ENCODE measurements at places on chromosomes 2 and 18. TPM values are rescaled to one million over a fixed set of nuclear protein-coding genes. Genes with fewer than 3 reads are reported as not detected.
A peak's percentile ranks its signal among the peaks of the same experiment; 100 is the strongest.

DNA sequence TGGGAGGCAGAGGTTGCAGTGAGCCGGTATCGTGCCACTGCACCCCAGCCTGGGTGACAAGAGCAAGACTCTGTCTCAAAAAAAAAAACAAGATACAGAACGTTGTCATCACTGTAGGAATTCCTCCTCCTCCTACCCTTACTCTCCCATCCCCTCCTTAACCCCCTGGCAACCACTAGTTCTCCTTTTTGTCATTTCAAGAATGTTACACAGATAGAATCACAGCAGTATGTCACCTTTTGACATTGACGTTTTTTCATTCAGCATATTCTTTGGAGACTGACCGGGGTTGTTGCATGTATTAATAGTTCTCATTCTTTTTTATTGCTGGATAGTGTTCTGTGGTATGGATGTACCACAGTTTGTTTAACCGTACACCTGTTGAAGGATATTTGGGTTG, 32.4 kb downstream of the TTLL4 start:
- peak; percentile 92 for ATAC-seq

DNA sequence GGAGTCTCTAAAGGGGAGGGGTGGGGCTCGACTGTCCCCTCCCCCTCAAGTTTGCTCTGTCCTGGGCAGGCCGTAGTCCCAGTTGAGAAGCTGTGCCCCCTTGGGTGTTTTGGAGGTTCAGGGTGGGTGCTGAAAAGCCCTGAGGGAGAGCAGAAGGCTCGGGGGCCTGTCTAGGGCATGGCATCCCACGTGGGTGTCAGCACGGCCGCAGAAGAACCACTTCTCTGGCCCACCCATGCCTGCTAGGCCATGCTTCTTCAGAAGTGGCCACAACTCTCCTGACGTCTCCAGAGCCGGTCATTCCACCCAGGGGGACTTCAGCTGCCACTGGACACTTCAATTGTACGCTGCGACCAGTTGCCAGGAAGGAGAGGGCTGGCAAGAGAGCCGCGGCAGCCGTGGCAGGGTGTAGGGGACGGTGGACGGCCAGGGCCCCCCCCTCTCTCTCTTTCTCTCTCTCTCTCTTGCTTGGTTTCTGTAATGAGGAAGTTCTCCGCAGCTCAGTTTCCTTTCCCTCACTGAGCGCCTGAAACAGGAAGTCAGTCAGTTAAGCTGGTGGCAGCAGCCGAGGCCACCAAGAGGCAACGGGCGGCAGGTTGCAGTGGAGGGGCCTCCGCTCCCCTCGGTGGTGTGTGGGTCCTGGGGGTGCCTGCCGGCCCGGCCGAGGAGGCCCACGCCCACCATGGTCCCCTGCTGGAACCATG, at the start of gene INPP5D:
Gene INPP5D, plus strand, starts transcription at position 546 of the 704 bp plus-strand sequence. Its CDS starts 137 bp downstream, at position 683.
- peak; percentile 66 for ATAC-seq

DNA sequence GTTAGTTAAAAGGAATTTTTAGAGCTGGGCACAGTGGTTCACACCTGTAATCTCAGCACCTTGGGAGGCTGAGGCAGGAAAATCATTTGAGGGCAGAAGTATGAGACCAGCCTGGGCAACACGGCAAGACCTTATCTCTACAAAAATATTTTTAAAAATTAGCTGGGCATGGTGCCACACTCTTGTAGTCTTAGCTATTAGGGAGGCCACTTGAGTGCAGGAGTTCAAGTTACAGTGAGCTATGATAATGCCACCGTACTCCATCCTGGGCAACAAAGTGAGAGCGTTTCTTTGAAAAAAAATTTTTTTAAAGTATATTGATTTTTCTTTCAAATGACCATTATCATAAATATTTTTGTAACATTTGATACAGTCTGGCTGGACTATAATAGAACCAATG, 93.6 kb upstream of the FAM117B start:
- ATAC-seq, result no peak

GRCh38 chr18:715626-716025, 3.2 kb upstream of the ENOSF1 start:
- peak; percentile 51 for ATAC-seq

- ATAC-seq, result no peak
Observed at GRCh38 chr2:181483211-181483610, 26.0 kb downstream of the ITGA4 start.

GRCh38 chr2:144943986-144944385, 424.1 kb upstream of the ZEB2 start:
- ATAC-seq, result no peak

DNA sequence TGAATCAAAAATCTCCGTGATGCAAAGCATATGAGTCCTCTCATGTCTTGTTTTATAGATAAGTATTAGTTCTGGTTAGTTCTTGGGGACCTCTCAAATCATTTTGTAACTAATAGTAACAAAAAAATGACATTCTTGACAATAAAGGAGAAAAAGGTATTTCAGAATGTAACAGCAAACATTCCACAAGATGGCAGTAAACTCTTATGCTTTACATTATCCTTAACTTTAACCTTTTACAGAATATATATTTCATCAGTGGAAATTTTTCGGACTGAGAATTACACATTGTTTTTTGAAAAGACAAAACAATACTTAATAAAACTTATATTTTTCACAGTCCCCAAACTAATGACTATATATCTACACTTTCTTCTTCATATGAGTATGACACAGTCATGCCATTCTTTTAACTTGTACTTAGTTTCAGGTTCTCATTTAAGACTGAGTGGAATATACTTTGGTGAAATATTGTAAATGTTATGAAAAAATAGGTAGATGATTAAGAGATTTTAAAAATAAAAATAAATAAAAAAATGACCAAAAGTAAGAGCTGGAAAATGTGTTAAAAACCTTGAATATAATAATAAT, 142.9 kb upstream of the NXPH2 start:
- no peak for ATAC-seq

- ATAC-seq, result no peak
Observed at GRCh38 chr2:223007531-223007930, 44.5 kb upstream of the KCNE4 start.

GRCh38 chr2:17591846-17592245, 51.4 kb downstream of the VSNL1 start:
- ATAC-seq, result no peak

DNA sequence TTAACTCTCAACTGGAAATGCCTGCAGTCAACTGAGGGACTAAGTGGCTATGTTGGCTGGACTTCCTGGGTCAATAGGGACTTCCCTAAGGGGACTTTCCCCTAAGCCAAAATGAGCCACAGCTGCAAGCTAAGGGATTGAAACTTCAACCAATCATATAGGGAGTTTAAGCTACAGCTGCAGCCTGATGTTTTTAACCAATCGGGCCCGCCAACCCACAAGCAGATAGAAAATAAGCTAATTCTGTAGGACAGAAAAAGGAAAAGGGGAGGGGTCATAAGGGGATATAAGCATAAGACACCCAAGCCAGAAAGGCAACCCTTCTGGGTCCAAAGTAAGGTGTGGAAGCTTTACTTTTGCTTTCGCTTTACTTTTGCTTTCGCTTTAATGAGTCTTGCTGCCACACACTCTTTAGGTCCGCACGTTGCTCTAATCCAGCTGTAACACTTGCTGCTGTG, 927.5 kb downstream of the ERBB4 start:
- peak; percentile 81 for ATAC-seq

GRCh38 chr2:203972066-203972465, 35.5 kb downstream of the ICOS start:
- ATAC-seq, result no peak

The CNDP2 gene
- total RNA-seq, result 217 TPM

The TUBA4B gene
- not detected for total RNA-seq

The CCDC85A gene
- total RNA-seq, result not detected

The DPYSL5 gene
- not detected for total RNA-seq

The SLC1A4 gene
- 8.0 TPM for total RNA-seq
